ENCODE measurements at places on chromosomes 16 and 17.
A peak's percentile ranks its signal among the peaks of the same experiment; 100 is the strongest.

DNA sequence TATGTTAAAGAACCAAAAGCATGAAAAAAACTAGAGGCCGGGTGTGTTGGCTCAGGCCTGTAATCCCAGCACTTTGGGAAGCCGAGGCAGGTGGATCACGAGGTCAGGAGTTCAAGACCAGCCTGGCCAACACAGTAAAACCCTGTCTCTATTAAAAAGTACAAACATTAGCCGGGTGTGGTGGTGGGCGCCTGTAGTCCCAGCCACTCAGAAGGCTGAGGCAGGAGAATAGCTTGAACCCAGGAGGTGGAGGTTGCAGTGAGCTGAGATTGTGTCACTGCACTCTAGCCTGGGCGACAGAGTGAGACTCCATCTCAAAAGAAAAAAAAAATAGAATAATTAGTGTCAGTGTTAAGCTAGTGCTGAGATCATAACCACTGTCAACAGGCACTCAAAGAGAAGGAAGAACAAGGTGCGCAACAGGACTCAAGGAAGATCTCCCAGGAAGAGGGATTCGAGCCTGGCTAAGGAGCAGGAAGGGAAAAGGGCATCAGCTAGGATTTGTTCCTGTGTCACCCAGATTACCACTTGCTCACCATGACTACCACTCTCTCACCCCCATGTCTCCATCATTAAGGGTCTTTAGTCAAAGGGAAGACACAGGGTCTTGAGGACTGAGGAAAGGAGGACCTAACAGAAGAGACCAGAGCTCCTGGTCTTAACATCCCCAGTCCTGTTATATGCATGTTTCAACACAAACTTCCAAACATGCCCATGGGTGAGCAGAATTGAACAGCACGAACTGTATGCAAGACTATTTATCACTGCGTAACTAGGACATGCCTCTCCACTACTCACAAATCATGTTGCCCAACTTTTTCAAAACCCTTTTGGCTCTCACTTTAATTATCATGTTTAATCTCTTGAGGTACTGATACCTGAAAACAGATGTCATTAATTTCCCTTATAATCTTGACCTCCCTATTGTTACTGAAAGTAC is 88.3 kb upstream of the PLEKHM1 start:
- no peak for DNase-seq

DNA sequence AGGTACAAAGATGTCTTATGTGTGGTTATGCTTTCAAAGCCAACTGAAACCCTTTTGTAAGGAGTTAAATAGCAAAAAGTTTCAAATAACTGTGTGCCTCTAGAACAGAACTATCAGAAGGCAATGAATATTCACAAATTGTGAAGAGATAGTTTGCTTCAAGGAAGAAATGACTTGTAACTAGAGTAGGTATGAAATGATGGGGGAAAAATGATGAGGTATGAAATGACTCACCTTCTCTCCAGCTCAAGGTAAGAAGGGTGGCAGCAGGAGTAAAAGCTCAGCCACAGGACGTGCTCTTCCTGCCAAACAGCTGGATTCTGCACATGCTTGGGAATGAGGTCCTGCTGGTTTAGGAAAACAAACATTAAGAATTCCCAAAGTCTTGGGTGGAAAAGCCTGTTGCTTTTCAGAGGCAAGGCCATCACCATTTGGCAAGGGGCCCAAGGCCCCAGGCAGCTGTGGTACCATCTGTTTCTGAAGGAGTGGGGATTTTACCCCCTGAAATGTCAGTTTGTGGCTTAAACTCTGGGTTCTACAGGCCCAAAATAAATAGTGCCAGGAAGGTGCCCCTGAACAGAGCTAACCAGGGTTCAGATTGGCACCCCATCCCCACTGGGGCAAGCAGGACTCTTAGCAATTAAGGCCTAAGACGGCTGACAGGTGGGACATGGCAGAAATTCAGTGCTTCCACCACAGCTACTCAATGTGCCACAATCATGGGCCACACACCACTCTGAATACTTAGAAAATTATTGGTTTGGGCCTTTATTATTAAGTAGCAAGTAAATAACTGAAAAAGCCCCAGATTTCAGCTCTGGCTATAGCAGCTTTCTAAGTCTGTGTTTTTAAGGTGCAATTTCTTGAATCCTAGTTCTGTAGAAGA is 13.3 kb downstream of the HERPUD1 start:
- DNase-seq, result no peak

DNA sequence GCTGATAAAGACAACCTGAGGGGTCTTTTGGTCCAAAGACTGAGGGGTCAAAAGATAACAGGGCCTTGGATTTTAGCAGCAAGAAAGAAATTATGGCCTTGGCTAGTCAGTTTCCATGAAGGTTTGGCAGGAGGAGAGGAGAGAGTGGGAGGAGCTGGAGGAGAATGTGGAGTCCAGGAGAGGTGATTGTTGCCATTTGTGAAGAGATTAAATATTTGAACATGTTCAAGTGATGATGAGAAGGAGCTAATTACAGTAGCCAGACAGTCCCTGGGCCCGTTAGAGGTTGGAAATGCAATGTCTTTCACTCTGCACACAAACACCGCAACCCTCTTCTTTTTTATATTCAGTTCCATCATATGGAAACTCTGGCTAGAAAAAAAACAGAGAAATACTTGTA is 68.6 kb downstream of the TNRC6C start:
- no peak for DNase-seq

GRCh38 chr17:80146121-80147034 is 550 bp downstream of the EIF4A3 start:
- DNase-seq, result no peak

DNA sequence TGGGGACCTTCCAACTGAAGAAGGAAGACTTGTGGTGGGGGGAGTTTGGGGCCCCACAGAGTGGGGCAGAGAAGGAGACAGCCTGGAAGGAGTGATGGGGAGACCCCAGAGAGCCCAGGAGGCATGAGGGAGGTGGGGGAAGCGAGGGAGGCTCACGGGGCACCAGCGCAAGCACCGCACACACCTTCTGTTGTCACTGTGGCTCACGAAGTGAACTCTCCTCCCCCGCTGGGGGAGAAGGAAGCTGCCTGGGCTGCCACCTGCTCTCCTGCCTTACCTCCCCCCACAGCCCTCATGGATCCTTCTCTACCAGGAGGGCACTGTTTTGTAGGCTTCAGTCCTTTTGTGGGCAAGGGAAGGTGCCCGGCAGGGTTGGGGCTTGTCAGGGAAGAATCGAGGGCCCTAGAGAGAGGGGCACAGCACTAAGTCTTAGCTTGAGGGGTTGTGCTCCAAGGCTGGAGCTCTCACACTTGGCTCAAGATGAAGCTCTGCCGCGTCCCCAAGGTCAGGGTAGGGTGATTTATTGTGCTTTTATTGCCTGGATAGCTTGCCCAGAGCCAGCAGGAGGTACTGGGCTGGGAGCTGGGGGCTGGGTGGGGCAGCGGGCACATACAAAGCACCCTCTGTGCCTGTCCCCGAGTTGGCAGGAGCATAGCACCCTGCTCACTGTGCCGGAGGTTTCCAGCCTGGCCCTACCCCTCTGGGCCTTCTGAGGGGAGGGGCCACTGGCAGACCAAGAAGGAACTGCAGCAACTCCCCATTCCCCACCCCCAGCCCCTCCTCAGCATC is 4.6 kb upstream of the STARD3 start:
- DNase-seq, result no peak

DNA sequence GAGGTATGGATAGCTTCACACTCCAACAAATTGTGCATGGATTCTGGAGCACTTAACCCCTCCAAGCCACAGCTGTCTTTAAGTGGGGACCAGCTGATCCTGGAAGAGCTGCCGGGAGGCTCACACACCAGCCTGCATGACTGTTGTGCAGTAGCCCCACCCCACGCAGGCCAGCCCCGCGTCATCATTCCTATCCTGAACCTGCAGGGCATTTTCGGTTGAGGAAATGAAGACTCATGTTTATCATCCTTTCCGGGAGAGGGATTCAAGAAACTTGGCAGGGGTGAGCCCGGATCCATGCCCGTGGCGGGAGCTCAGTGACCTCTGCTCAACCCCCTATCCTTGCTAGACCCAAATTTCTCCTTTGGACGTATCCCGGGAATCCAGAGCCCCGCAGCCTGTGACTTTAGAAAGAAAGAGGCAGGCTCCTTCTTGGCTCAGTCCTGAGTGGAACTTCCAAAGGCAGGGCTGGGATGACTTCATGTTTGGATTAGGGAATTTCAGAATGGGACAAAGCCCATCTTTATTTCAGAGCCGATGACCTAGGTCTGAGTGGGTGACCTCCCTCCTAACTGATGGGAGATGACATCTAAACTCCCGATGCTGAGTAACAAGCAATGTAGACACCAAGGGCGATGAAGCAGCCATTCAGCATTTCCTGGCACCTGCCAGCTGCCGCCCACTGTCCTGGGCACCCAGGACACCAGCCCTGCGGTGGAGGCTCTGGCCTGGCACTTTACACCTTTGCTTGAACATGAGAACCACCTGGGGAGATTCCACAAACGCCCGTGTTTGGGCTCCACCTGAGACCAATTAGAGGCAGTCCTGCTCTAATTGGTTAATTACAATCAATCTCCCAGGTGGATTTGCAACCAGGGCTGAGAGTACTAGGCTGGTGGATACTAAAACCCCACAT is 43.3 kb upstream of the CMIP start:
- DNase-seq, result no peak

- DNase-seq, result peak; percentile 11
Observed at GRCh38 chr16:86044241-86044671, 145.3 kb downstream of the IRF8 start.

DNA sequence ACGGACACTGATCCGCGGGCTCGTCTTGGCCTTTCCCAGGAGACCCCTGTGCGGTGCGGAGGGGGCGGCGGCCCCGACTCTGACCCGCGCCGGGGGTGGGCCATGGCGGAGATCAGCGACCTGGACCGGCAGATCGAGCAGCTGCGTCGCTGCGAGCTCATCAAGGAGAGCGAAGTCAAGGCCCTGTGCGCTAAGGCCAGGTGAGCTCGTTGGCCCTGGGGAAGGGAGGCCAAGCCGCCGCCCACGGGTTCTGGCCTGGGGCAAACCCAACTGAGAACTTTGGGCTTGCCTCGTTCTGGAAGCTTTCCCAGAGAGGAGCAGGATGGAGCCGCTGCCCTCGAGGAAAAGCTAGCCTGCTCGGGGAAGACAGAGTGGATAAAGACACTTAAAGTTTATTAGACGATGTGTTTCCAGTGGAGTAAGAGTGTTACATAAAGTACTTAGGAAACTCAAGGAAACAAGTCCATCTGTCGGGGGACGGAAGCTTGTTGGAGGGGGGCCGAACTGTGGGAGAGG is 540 bp downstream of the PPP4C start:
- DNase-seq, result no peak

DNA sequence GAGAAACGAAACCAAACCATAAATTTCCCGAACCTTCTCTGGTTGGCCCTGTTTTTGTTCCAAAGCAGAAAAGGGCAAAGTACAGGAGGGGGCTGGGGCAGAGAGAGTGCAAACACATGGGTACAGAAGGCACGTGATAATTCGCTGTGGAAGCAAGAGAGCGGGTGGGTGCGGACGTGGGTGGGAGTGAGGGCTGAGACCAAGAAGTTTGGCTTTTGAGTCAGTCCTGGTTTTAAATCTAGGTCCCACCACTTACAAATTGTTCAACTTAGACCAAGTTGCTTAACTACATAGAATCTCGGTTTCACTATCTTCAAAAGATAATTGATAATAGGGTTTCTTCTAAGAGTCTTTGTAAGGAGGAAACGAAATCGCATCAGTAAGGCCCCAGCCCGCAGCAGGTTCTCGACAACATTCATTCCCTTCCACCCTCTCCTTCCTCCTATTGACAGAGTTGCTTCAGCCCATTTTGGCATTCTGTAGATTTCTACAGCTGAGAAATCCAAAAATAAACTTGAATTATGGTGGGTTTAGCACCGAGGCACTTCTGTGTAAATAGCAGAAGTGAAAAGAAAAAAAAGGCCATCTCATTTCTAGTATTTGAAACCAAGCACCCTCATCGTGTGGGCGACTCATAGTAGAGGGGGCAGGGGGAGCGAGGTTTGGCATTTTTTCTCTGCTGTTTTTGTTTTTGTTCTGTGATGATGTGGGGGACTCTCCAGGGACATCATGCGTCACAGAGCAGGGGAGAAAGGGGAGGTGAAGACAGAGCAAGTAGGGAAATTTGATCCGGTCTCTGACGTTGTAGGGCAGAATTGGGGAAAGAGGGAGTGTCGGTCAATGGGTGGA is 33.6 kb upstream of the CCR7 start:
- DNase-seq, result peak; percentile 68

GRCh38 chr17:43880420-43880991 is 26.8 kb downstream of the MPP2 start:
- DNase-seq, result peak; percentile 17

DNA sequence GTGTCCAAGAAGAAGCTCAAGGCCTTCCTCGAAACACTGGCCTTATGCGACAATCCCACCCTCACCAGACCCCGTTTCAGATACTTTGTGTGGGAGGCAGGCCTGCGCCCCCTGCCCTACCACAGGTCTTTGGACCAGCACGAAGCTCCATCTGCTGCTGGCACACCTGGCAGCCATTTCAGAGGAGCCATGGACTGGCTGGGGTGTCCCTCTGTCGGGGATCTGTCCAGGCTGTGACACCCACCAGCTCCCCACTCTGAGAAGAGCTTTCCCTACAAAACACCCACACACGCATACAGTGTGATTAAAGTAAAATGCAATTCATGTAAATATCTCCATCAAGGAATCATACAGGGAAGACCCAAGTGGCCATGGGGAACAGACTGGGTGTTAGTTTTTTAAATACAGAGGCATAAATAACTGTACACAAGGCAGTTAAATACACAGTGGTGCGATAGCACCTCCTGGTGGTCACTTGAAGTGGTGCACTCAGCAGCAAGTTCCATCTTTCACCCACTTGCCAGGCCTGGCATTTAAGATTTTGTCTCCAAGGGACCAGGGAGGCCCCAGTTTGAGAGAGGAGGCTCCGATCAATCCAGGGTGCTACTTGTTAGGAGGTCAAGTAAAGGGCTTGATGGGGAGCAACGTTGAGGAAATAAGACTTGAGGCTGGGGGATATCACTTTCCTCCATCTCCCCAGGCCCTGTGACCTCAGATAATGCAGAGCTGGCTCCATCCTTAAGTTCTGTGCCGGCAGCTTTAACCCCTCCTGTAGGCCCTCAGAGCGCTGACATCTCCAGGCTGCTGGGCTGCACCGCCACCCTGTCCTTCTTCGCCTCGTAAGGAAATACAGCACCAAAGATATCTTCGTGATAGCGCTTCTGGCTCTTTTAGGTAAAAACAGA is 43.6 kb downstream of the NOS2 start:
- no peak for DNase-seq

DNA sequence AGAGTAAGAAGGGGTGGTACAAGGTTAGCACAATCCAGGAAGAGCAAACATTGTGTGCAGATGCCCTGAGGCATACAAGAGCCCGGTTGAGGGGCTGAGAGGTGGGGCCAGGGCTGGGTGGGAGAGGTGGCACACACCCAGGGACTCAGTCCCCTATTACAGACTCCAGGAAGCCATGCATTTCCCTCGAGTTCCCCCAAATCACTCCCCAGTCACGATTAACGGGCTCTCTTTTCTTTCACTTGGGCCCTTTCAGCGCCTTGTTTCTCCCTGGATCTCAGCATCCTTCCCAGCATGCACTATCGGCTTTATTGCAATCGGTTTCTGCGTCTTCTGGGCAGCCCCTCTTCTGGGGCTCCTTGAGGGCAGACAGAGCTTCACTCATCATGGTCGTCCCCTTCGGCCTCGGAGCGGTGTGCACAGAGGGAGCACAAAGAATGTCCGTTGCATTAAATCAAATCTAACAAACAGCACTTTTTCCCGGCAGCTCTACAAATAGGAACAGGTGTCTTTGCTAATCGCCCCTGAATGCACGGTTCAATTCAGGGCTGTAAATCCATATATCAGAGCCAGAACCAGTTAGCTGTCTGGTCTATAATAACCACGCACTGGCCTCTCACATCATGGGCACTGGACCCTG is 184.6 kb upstream of the HSBP1 start:
- no peak for DNase-seq

All from effector CD8-positive, alpha-beta T cell (primary cell).